ENCODE measurements at places on chromosomes 4 and X.

- DNase-seq = no peak
Measured at GRCh38 chrX:69110116-69110530, 55.1 kb downstream of the PJA1 start.

DNA sequence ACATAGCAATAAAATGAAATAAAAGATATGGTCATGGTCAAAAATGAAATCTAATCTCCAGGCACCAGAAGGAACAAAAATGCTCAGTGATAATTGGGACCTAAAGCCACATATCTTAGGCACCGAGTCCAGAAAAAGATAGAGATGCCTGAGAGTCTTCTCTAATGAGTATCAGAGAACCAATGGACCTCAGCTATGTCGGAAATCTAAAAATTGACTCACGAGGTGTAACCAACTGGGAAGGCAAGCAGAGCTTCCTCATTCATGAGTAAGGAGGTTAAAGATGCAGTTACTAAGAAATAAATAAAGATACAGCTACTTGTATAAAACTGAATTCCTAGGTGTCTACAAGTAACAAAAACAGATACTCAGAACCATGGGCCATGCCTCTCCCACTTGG, 72.1 kb downstream of the KLHL34 start:
- no peak for DNase-seq

GRCh38 chr4:106816496-106816895, 219.6 kb downstream of the DKK2 start:
- no peak for DNase-seq

DNA sequence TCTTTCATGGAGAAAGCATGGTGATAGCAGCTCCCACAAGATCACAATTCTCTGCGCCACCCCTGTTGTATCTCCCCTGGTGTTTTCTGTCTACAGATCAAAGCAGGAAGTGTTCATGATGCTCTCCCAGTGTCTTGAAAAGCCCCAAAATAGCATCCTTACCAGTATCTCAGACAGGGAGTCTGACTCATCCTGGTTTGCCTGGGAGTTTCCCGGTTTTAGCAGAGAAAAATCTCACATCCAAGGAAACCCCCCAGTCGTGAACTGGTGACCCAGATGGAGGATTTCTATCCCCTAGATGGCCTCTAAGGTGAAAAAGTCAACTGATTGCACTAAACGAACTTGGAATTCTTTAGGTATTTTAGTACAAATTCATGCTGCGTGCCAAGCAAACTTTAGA, 64.3 kb upstream of the NR0B1 start:
- no peak for DNase-seq

GRCh38 chr4:71262161-71262560, 76.7 kb upstream of the SLC4A4 start:
- DNase-seq = no peak

DNA sequence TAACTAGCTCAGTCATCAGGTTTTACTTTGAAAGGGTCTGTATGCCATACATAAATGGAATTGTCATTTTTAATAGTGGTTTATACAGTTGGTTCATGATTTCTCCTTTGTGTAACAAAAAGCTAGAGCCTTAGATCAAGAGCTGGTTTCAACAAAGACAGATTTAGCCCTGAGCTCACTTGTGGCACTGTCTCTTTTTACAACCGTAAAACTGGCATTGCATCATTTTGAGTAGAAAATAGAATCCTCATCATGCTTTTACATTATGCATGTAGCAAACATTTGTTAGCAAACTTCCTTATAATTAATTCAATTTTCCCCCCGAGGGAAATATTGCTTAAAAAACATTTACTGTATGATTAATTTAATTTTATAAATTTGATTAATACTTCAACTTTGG, 1871.5 kb downstream of the ARAP2 start:
- no peak for DNase-seq

GRCh38 chr4:110112056-110112455, 86.4 kb downstream of the ELOVL6 start:
- DNase-seq = no peak

DNA sequence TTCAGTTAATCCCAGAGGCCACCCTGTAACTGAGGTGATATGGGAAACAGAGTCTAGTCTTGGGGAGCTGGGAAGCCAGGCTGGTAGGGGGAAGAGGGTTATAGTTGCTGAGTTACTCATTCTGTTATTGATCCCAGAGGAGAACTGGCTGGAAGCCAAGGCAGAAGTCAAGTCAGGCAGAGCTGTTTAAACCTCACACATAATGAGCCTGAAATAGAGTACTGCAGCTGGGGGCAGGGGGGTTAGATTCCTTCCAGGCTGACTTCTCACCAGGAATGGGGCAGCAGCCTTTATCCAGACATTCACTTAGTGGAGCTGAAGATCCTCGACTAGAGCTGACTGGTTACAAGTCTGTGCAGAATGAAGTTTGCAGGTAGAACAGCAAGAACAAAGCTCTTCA, 144.9 kb downstream of the C4orf33 start:
- no peak for DNase-seq

DNA sequence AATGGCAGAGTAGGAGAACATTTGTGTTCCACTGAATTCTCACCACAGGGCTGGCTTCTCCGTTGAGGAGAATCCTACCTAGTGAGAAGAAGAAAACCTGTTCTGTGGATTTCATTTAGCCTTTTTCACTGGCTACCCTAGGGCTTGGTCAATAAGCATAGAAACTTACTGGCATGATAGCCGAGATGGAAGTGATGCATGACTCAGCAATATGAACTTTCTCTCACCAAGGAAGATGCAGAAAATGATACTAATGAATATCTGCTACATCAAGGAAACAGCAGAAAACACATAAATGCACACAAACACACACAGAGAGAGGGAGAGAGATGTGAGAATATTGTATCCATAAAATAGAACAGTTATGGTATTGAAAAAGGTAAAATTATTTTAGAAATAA, 216.3 kb downstream of the HHIP start:
- no peak for DNase-seq

GRCh38 chr4:111228396-111228795, 605.5 kb upstream of the PITX2 start:
- no peak for DNase-seq

GRCh38 chrX:51894697-51895336, 1.4 kb downstream of the MAGED1 start:
- no peak for DNase-seq

DNA sequence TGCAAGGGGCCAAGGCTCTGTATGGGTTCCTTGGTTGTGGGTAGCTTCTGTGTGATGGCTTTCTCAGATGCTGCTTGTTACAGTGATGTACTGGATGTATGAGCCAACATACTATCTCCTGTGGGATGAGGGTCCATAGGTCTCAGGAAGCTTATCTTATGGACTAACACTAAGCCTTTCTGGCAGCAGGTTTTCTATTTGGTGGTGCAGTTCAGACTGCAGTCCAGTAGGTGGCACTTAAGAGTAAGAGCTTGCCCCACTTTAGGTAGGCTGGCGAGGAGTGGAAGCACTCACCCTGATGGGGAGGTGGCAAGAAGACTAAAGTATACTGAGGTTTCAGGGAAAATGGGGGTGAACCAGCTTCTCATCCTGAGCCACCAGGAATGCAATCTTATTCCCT, 306.7 kb upstream of the MAOA start:
- DNase-seq = peak; percentile 1

GRCh38 chr4:147837435-147837834, 105.5 kb downstream of the ARHGAP10 start:
- no peak for DNase-seq

DNA sequence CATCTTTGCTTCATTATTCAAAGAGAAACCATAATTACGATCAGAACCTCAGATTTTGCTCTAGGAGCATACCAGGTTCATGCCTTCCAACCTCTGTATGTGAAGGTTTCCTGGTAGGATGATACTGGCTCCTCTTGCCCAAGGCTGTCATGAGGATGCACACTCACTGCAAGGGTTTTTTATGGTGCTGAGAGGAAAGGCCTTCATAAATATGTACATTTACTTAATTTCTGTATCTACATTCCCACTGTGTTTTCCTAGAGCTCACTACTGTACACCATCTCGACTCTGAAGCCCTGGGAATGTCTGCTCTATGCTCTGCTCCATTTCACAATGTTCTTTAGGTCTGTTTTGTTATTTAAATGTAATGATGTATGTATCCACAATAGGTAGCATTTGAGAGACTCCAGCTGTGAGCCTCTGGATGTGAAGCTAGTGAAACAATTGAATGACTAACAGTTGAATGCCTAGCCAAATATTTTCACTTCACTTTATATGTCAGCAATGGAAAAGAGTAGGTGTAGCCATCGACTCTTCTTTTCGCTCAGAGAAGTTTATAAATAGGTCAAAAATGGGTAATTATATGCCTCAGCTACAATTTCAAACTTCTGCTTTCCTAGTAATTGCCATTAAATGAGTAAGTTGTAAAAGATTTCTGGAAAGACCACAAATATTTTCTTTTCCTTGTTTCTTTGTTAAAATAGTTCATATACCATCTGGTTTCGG, 228.0 kb downstream of the PALLD start:
- no peak for DNase-seq

GRCh38 chr4:528296-528695, 29.3 kb downstream of the PIGG start:
- no peak for DNase-seq

GRCh38 chr4:172648471-172648870, 520.1 kb upstream of the GALNT7 start:
- no peak for DNase-seq

- DNase-seq = no peak
Measured at GRCh38 chrX:141760761-141761160, 62.2 kb upstream of the SPANXD start.

DNA sequence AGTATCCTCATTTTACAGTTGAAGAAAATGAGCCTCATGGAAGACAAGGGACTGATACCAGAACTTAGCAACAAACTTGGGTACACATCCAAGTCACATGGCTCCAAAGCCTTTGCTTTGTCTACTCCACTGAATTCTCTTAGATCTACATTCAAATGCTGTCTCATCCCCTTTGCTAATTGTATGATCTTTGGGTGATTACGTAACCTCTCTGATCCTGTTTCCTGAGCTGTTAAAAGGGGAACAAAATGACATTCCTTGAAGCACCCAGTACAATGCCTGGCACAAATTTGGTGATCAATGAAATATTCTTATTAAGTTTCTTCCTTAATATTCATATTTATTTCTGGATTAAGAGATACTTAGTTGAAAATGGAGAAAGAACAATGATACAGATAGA, 5.9 kb upstream of the HPGD start:
- DNase-seq = no peak

- no peak for DNase-seq
Measured at GRCh38 chr4:5959211-5959982, 58.8 kb downstream of the C4orf50 start.

Data from pulmonary artery endothelial cell (primary cell).